ENCODE measurements at places on chromosomes 4 and X.

DNA sequence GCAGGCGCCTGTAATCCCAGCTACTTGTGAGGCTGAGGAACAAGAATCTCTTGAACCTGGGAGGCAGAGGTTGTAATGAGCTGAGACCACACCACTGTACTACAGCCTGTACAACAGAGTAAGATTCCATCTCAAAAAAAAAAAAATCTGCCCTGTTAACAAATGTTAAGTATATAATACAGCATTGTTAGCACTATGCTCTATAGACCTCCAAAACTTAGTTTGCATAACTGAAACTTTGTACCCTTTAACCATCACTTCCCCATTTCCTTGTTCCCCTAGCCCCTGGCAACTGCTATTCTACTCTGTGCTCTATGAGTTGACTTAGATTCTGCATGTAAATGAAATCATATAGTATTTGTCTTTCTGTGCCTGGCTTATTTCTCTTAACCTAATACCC is 76.7 kb downstream of the TAB3 start:
- no peak for DNase-seq

DNA sequence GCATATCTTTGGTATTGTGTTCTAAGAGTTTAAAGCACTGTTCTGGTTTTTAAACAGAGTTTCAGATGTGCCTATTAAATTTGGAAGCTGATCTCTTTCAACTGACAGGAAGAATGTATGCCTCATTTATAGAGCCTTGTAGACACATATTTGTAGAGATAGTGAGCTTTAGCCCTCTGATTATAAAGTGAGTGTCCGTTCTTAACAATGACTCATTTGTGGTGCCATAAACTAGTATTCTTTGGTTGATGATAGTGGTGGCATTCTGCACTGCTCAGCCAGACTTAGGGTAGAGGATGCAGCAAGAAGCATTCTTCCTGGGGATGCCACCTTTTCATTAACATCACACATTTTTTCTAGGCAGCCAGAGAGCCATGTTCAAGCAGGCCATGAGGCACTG is 121.7 kb downstream of the TLL1 start:
- DNase-seq: no peak

- DNase-seq: no peak
Observed at GRCh38 chr4:38078590-38079421, 118.6 kb downstream of the PTTG2 start.

GRCh38 chr4:181525634-181526033 is 717.6 kb upstream of the TENM3 start:
- DNase-seq: no peak

DNA sequence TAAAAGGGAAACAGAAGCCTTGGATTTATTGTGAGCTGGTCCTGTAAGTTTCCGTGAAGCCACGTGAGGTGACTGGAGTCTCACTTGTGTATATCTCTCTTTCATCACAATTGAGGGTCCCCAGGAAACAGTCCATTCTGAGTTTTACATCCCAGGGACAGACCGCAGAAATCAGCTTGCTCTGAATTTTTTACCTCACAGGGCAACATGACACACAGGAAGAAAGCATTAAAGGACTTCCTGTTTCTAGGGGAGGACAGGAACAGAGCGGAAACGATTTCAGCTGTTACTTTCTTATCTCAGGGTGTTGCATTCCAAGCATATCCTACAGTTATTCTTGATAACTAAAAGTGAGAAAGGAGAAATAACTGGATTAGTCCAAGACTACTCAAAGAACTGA is 553.5 kb downstream of the TRAM1L1 start:
- DNase-seq: no peak

DNA sequence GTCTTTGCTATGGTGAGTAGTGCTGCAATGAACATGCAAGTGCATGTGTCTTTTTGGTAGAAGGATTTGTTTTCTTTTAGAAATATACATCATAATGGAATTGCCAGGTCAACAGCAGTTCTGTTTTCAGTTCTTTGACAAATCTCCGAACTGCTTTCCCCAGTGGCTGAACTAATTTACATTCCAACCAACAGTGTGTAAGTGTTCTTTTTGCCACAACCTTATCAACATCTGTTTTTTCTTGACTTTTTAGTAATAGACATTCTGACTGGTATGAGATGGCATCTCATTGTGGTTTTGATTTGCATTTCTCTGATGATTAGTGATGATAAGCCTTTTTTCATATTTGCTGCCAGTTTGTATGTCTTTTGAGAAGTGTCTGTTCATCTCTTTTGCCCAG is 406.3 kb downstream of the DTHD1 start:
- DNase-seq: no peak

GRCh38 chrX:3592184-3592583 is 121.3 kb downstream of the PRKX start:
- DNase-seq: no peak

- no peak for DNase-seq
Observed at GRCh38 chr4:66728280-66728679, 817.0 kb downstream of the CENPC start.

GRCh38 chr4:152640058-152640921 is 39.5 kb downstream of the TMEM154 start:
- DNase-seq: no peak

DNA sequence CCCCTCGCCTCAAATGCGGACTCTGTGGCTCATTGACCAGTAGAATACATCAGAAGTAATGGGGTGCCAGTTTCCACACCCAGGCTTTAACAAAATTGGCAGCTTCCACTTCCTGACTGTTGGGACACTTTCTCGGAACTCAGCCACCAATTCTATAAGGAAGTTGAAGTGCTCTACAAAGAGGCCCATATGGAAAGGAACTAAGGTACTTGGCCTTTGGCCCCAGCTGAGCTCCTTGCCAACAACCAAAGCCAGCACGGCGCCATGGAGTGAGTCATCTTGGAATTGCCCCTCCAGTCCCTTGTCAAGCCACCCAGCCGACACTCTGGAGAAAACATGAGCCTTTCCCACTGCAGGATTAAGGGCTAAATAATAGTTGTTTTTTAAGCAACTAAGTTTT is 262.2 kb upstream of the INTU start:
- DNase-seq: no peak

DNA sequence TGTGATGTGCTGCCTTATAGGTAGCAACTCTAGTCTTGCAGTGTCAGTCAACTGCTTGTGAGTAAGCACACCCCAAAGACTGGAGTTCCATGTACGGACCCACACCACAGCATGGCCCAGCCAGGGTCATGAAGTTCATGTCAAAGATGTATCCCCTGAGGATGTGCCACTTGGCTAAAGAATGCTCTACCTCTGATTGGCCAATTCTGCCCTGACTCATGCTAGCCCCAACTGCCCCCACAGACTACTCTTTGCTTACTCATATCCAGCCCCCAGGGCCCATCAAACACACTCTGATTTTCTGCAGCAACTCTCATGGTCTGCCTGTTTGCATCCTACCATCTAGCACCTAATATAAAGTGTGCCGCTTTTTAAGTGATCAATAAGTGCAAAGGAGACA is 62.5 kb downstream of the CHRDL1 start:
- DNase-seq: no peak

DNA sequence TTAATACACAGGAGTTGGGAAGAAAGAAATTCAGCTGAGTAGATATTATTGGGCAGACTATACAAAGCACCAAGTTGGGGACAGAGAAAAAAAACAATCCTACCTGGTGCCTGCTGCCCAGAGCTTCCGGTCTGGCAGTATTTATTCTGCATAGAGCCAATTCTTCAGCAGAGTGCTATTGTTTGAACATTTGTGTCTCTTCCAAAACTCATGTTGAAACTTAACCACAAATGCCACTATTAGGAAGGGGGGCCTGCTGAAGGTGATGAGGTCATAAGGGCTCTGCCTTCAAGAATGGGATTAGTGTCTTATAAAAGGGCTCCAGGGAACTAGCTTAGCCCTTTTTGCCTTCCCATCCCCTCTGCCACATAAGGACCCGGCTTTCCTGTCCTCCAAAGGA is 136.2 kb downstream of the EVC2 start:
- no peak for DNase-seq

- DNase-seq: no peak
Observed at GRCh38 chrX:2784026-2784425, 32.2 kb downstream of the XG start.

DNA sequence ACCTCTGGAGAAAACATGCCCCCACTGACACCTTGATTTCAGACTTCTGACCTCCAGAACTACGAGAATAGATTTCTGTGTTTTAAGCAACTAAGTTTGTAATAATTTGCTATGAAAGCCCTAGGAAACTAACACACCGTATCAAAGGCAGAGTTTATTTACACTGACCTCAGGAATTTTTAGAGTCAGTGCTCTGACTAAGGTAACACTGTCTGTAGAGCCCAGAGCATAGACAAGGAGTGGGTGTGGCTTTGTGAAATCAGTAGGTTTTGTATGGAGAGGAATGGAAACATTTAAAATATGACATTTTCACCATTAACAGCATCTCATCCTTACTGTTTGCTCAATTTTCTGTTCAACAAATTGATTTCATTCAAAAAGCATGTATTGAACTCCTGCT is 764.4 kb upstream of the PCDH10 start:
- no peak for DNase-seq

DNA sequence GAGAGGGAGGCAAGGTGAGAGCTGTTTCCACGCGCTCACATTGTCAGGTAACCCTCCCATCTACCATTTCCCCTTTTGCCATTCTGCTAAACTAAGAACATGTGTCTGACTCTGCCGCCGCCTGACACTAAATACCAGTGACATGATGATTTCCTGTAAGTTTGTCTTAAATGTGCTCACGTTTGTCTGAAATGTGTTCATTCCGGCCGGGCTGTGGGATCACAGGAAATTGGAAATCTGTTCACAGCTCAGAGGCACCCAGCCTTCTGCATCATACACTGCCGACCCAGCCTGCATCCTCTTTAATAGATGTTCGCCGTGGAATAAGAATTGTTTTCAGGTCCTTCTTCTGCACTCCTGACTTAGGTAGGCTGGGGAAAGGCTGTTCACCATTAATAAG is 336.2 kb upstream of the PPARGC1A start:
- no peak for DNase-seq

GRCh38 chr4:94479358-94480141 is 27.8 kb downstream of the PDLIM5 start:
- no peak for DNase-seq

DNA sequence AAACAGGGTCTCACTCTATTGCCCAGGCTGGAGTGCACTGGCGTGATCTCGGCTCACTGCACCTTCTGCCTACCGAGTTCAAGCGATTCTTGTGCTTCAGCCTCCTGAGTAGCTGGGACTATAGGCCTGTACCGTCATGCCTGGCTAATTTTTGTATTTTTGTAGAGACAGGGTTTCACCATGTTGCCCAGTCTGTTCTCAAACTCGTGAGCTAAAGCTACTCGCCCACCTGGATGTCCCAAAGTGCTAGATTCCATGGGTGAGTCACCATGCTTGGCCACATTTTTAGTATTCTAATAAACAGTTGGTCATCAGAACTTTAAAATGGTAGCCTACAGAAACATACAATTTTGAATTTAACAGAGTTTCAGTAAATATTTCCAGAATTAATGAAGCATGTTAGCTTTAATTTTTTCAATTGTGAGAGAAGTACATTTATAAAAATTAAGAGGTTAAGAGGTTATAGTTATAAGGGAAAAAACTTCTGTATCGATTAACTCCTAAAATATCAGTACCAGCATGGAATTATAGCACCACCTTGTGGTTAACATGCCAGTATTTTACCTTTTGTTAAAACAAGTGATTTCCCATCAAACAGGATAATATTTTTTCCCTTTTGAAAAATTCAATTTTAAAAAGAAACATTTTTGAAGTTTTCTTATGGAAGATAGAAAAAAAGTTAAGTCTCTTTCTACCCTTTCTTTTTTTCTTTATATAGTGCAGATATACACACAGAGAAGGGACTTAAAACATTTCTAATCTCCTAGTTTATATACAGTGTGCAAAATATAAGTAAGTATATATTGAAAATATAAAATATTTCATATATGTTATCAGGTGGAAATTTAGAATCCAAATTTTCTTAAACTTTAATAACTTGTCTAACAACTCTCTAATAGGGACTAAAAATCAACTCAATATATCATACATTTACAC is 35.4 kb downstream of the CEP44 start:
- DNase-seq: no peak

DNA sequence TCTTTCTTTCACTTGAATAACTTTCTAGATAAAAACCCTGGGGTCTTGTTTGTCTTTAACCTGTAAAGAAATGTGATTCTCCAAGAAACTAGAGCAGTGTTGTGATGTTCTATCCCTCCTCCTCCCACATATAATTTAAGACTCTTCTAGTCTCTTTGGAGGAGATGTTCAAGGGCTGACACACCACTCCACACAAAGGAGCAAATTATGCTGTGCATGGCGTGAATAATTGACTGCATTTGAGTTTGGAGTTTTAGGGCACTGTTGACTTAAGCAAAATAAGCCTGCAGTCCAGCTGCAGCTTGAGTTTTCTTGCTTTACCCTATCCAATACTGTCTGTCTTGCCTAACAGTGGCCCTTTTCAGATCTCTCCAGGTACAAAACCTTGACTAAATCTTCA is 119.7 kb downstream of the CHRDL1 start:
- no peak for DNase-seq

DNA sequence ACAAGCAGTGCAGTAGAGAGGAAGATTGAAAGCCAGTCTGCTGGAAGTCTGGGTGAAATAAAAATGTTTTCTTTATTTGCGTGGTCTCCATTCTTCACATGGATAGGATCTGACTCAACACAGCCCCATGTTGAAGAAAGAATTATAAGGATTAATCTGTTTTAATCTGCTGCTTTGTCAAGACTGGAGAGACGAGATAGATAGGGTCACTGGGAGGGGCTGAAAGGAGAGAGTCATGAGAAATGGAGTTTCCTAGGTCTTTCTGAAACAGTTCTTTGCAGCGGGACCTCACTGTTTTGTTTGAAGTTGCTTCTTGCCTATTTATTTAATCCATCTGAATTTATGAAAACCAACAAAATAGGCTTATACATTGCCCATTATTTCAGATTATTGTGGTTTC is 32.4 kb upstream of the RHOH start:
- no peak for DNase-seq

DNA sequence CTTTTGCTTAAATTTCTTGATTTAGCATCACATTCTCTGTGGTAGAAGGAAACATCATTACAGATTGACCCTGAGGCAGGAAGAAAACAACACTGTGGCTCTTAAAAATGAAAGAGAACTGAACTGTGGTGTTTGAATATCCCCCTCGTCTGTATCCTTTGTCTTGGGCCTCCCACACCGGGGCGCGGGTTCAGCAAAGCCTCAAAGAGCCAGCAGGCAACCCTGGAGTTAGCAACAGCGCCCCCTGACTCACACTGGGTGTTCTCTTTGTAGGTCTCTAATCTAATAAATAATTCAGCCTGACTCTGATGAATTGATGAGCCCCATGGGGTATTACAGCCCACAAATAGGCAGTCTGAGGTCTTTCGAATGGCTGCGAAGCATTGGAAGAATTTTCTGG is 46.1 kb upstream of the CTSO start:
- DNase-seq: no peak

GRCh38 chr4:152643153-152644035 is 36.4 kb downstream of the TMEM154 start:
- DNase-seq: peak; percentile 60

- no peak for DNase-seq
Observed at GRCh38 chrX:135416546-135416945, 5.2 kb upstream of the SMIM10L2A start.

GRCh38 chr4:5409237-5409636 is 299.1 kb downstream of the EVC2 start:
- no peak for DNase-seq
